ENCODE measurements at places on chromosomes 5 and 9.

GRCh38 chr9:76985581-76985980, 33.9 kb upstream of the FOXB2 start:
- DNase-seq = no peak

GRCh38 chr9:103755441-103755840, 338.7 kb upstream of the SMC2 start:
- no peak for DNase-seq

GRCh38 chr9:83432877-83433550, 105.2 kb downstream of the FRMD3 start:
- no peak for DNase-seq

DNA sequence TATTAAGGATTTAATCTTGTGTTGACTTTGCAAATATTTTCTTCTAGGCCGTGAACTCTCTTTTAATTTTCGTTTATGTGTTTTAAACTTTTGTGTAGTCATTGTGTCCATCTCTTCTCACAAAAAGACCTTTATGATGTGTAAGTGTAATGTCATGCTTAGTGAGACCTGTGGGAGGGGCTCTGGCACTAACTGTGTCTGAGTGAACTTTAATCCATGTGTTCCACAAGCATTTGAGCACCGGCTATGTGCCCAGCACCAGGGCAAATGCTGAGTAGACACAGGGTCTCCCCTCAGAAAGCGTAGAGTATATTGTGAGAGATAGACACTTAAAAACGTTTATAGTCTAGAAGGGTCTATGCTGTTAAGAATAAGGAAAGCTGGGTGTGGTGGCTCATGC, 272.6 kb upstream of the TUT7 start:
- DNase-seq = no peak

DNA sequence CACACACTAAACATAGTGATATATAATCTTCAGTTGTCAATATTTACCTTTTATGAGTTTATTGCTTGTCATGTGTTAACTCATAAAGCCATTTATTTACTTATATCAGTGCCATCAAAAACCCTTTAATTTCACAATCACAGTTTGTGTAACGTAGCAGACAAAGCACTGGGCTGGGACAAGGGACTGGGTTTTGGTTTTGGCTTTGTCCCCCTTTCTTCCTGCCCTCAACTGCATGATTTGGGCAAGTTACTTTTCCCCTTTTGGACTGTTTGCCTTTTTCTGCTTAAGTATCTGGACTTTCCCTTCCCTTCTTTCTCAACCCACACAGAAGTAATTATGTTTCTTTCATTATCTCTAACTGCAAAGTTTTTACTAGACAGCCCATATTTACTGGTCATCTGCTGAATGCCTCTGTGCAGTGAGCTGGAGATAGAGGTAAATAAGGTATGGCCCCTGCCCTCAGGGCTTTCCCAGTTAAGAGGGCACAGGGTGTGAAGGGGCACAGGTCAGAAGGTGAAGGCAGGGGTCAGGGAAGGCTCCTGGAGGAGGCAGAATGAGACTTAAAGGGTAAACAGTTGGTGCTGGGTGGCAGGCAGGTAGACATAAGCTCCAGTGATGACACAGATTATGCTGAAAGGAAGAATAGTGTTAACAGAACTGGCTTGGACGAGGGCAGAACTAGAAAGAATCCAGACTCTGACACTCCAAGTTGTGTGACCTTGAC, 14.8 kb upstream of the NR3C1 start:
- DNase-seq = no peak

DNA sequence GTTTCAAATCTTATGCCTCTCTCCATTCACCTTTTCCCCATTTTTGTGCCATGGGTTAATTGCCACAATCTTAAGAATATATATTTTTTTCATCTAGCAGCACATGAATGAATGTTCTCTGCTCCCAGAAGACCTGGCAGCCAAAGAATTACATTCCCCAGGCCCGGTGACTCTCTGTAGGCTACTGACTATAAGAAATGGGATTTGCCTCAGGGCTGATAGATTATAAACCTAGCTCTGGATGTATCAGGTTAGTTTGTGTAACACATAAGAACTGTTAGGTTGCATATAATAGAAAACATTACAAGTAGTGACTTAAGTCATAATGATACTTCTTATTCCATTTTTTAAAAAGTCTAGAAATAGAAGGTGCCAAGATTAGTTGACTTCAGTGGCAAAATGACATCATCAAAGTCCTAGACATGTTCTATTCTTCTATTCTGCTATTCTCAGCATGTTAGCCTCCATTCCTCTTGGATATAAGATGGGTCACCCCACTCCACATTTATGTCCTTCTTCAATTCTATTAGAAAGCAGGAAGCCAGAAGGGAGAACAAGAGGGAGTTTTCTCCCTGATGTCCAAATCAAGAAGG, 10.9 kb upstream of the ZNF474 start:
- DNase-seq = no peak

- no peak for DNase-seq
Measured at GRCh38 chr5:76264681-76265080, 138.4 kb upstream of the IQGAP2 start.

DNA sequence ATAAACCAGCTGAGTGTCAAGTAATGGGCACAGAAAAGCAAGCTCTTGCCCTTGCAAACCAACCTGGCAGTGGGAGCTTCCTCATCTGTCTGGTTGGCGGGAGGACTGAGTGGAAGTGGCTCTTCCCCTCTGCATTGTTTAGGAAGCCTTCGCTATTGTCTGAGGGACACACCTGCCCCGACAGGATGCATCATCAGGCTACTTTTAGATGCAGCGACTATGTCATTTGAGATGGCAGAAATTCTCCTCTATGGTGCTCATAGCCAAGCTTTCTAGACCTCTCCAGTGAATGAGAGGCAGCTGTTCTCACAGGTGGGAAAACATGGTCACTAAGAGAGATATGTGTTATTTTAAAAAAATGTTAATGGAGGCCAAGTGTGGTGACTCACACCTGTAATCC, 104.0 kb downstream of the DOCK8 start:
- no peak for DNase-seq

DNA sequence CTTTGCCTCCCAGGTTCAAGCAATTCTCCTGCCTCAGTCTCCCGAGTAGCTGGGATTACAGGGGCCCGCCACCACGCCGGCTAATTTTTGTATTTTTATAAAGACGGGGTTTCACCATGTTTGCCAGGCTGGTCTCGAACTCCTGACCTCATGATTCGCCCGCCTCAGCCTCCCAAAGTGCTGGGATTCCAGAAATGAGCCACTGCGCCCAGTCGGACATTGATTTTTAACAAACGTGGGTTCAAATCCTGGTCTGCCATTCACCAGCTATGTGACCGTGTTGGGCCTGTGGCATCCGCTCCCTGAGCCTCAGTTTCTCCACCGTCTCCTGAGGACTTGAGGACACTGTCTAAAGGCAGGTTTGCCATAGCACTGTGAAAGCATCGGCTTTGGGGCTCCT, 41.8 kb upstream of the NEK6 start:
- DNase-seq = no peak

GRCh38 chr9:7243838-7244237, 486.1 kb downstream of the KDM4C start:
- no peak for DNase-seq

GRCh38 chr9:100170085-100170484, 71.0 kb downstream of the INVS start:
- no peak for DNase-seq

- no peak for DNase-seq
Measured at GRCh38 chr9:72140586-72140985, 8.7 kb upstream of the GDA start.

GRCh38 chr5:4737868-4738267, 402.3 kb upstream of the ADAMTS16 start:
- no peak for DNase-seq

GRCh38 chr5:171927345-171927941, 79.0 kb downstream of the FBXW11 start:
- DNase-seq = no peak

DNA sequence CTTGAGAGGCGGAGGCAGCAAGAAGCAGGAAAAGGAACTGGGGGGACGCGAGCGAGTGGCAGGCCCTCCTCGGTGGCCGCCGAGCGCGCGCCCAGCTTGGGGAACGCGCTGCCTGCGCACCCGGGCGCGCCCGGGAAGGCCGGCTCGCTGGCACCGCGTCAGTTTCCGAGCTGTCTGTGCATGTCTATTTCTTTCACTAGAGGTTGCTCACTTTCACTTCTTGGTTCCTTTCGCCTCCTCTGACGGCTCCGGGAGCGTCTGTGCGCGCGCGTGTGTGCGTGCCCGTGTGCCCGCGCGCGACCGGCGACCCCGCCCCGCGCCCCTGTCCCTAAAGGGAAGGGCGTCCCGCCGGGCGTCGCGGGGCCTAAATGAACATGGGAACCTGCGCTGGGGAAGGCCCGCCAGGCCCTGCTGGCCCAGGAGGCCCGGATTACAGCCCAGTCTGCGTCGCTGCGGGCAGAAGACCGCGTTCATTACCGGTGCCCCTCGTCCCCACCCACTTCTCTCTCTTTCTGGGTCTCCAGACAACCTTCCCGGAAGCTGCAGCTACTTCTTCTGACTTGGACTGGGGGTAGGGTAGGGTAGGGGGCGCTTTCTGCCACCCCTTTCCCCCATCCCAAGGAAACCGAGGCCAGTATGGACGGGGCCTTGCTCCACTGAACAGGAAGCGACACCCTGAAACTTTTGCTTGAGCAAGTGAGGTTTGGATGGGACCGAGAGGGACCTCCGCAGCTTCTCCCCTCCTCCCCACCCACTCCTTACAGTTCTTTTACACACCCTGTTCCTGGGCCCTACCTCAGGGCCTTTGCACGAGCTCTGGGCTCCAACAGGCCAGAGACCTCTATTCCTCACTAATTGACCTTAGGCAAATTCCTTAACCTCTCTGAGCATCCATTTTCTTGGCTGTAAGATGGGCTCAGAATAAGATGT, 205.8 kb upstream of the IER5L start:
- no peak for DNase-seq

GRCh38 chr9:88236511-88237478, 98.5 kb upstream of the SPATA31C2 start:
- no peak for DNase-seq

DNA sequence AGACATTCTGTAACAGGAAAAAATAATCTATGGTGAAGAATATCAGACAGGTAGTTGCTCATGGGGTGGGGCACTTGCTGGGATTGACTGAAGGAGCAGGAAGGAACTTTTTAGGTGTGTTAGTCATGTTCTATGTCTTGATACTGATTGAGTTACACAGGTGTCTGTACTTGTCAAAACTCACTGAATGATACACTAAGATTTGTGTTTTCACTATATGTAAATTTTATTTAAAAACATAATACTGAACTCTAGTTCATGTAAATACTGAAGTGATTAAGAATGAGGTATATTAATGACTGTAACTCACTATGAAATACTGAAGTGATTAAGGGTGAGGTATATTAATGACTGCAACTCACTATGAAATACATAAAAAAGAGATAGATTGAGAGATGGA, 28.5 kb downstream of the IL6ST start:
- no peak for DNase-seq

DNA sequence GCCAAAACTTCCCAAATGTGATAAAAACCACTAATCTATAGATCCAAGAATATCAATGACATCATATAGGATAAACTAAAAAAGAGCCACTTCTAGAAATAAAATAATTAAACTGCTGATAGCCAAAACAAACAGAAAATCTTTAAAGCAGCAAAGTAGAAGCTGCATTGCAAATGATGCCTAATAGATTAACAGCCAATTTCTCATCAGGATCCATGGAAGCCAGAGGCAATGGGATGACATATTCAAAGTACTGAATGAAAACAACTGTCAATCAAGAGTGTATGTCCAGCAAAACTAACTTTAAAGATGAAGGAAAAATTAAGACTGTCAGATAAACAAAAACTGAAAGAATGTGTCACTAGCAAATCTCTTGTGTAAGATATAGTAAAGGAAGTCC, 224.8 kb downstream of the PSAT1 start:
- no peak for DNase-seq

DNA sequence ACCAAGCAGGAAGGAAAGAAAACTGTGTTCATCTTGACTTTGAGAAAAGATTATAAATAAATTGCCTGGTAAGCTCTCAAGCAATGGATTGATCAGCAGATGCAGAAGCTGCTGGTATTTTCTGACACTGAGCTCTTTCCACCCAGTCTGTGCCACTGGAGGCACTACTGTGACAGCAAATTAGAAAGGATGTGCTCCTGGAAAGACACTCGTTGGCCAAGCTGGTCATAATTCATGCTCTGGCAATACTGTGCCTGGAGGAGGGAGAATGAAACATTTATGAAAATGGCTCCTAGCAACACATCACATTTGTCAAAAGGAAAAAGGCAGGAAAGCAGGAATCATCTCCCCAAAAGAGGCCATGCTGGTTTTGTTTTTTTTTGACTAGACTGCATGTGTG, 84.2 kb downstream of the CAVIN4 start:
- no peak for DNase-seq

GRCh38 chr5:15004506-15004905, 132.9 kb upstream of the ANKH start:
- DNase-seq = no peak

- DNase-seq = no peak
Measured at GRCh38 chr5:64918083-64918482, 149.4 kb downstream of the CWC27 start.

GRCh38 chr5:148179234-148179824, 11.0 kb downstream of the SPINK14 start:
- DNase-seq = no peak

- no peak for DNase-seq
Measured at GRCh38 chr9:27404661-27405060, 107.7 kb upstream of the EQTN start.

DNA sequence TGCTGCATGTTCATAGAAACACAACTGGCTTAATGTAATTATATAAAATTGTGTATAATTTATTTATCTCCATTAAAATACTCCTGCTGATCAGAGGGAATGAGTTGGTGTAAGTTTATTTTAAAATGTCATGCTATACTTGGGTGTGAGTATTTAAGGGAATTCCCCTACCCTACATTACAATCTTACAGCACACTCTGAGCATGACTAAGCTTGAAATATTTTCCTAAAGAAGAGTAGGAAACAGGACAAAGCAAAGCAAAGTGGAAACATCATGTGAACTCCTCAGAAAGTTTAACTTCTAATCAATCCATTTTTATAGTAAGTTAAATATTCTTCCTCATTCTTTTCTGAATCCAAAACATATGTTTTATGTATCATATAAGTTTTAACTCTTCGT, 1271.3 kb downstream of the EFNA5 start:
- DNase-seq = no peak

- no peak for DNase-seq
Measured at GRCh38 chr9:93684806-93685543, 108.6 kb downstream of the PHF2 start.

DNA sequence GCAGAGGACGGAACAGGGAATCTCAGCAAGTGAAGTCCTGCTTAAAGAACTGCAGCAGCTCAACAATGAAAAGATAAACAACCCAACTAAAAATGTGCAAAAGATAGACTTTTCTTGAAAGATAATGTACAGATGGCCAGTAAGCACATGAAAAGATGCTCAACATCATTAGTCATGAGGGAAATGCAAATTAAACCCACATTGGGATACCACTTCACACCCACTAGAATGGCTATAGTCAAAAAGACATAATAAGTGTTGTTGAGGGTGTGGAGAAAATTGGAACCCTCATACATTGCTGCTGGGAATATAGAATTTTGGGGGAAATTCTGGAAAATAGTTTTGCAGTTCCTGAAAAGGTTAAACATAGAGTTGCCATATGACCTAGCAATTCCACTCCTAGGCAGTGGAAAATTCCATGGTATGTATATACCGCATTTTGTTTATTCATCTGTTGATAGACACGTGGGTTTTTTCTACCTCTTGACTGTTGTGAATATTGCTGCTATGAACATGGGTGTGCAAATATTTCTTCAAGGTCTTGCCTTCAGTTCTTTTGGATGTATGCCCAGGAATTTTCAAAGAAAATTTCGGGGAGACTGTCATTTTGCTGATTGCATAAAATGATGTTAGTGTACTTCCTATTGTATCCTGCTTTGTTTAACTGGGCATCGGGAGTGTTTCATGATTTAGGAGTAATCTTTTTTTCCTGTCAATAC, 7.2 kb downstream of the CNOT8 start:
- DNase-seq = no peak
